ENCODE measurements at places on chromosomes 7 and 10.

GRCh38 chr7:30154111-30154587 is 19.4 kb downstream of the MTURN start:
- no peak for DNase-seq

DNA sequence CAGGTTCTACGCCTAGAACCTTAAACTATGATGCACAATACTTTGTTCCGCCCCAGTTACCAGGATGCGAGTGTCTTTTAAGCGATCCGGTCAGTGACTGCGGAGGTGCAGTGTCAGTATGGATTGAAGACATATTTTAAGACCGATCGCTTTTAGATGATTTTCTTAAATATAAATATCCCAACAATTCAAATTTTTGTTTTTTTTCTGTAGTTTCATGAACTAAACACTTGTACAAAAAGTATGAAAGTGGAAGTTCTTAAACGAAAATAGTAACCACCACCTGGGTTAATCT is 835 bp downstream of the COMMD3 start:
- DNase-seq: no peak

DNA sequence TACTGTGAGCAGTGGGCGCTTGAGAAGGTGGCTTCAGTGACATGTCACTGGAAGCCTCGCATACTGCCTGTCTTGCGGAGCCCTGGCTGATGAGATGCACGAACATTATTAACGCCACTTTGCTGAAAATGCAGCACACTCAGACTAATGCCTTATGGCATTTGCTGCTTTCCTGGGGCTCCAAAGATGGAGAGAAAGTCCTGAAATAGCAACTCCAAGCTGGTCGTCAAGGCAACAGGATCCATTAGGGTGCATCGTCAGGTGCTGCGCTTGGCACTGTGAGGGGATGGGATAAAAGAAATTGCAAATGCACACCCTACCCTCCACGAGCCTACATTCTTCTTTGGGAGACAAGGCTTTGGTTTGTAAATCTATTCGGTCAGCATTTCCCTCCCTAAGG is 592.5 kb downstream of the TYW1 start:
- no peak for DNase-seq

DNA sequence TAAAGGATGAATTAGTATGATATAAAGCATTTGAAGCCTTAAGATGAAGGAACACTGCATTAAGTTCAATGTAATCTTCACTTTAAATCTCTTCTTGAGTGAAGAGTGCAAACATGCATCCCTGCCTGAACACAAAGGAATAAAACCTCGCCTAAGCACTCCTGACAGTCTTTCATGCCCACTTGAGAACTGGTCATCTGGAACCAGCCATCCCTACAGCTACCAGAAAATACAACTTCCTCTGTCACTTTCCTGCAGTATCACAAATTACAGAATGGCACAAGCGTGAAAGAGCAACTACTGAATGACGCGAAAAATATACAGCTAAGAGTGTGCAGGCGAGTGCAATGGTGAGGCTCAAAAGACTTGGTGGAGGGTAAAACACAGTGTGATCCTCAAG is 1079.9 kb downstream of the CNTNAP2 start:
- DNase-seq: no peak

DNA sequence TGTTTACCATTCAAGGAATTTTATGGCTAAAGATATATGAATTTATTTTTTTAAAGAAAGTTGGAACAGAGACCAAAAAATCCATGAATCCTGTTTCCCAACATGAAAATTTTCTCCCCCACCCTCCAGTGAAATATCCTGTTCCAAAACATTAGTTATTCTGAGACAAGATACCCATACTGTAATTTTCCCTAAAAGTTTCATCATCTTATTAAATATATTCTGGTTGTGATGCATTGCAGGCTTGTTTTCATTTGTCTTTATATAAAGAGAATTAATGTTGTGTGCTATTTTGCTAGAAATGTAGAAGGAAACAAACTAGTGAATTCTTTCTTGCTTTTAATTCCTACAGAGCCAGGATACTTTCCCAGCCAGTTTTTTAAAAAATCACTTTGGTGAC is 106.6 kb downstream of the EXOC4 start:
- DNase-seq: no peak

DNA sequence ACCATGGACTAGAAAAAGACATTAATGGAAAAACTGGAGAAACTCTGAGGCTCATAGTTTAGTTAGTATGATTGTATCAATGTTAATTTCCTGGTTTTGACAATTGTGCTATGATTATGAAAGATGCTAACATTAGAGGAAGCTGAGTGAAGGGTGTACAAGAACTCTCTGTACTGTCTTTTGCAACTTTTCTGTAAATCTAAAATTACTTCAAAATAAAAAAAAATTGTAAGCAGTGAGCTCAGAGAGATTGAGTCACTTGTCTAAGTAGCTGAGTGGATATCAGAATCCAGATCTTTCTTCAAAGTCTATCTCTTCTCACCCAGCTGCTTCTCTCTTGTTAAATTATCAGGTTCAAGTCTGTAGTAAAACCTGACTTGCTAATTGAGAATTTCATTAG is 181.1 kb downstream of the PLCE1 start:
- DNase-seq: no peak

GRCh38 chr7:90570373-90570959 is 25.7 kb upstream of the CDK14 start:
- no peak for DNase-seq

DNA sequence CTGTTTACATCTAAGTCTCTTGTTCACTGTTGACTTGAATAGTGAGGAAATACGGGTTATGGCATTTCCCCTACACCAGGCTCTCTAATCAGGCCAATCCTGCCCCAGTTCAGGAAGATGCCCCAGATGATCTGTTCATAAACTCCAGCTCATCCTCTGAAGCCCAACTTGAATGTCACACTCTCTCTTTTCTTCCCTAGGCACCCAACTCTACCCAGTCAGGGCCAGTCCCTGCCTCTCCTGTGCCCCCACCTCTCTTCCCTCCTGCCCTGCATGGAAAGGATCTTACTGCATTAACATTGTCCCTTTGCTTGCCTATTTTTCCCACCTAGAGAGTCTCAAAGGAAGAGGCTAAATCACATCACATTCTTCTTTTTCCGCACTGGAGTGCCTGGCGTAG is 10.6 kb upstream of the TRPV6 start:
- no peak for DNase-seq

- no peak for DNase-seq
These were observed 17.3 kb upstream of the ADARB2 start for GRCh38 chr10:1754506-1755153.

DNA sequence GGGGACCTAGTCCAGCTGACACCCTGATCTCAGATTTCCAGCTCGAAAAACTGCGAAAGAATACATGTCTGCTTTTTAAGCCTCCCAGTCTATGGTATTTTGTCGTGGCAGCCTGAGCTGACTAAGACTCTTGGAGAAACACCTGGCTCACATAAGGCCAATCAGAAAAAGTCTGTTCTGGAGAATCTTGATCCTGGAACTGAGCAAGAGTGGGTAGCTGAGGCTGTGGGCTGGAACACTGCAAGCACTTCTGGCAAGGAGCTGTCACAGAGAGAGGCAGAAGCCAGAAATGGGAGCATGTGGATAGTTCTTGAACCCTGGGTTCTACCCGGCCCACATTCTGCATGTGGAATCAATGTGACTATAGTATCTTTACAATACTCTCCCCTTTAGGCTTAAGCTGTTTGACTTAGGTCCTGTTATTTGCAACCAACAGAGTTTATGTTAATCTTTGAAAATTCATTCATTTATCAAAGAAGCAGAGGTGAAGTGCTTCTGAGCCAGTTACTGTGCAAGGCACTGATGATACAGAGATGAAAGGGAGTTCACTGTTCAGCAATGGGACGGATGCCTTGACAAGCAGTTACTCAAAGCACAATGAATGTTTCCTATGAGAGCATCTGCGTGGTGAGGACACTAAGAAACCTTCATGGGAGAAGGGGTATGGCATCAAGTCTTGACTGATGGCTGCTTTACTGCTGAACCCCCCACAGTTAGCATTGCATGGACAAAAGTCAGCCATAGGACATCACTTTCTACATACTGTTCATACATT is 4.4 kb upstream of the C10orf90 start:
- no peak for DNase-seq

- no peak for DNase-seq
These were observed 119.3 kb upstream of the MDFIC start for GRCh38 chr7:114802632-114803031.

GRCh38 chr7:570801-571070 is 51.1 kb upstream of the PDGFA start:
- no peak for DNase-seq

DNA sequence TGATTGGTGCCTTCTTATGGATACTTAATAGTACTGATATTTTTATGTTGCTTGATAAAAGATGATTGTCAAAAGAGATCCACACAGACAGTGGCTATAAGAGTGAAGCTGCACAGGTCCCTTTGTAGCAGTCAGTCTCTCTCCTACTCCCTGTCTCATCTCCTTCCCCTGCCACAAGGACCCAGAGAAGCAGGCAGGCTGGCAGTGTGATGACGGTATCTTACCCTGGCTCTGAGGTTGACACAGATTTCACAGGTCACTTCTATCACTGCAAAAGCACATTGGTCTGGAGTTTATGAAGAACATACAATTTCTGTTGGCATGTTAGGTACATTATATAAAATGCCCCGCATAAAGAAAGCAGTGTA is 64.4 kb upstream of the AHR start:
- no peak for DNase-seq

- no peak for DNase-seq
These were observed 140.3 kb downstream of the VIPR2 start for GRCh38 chr7:159004411-159004810.

DNA sequence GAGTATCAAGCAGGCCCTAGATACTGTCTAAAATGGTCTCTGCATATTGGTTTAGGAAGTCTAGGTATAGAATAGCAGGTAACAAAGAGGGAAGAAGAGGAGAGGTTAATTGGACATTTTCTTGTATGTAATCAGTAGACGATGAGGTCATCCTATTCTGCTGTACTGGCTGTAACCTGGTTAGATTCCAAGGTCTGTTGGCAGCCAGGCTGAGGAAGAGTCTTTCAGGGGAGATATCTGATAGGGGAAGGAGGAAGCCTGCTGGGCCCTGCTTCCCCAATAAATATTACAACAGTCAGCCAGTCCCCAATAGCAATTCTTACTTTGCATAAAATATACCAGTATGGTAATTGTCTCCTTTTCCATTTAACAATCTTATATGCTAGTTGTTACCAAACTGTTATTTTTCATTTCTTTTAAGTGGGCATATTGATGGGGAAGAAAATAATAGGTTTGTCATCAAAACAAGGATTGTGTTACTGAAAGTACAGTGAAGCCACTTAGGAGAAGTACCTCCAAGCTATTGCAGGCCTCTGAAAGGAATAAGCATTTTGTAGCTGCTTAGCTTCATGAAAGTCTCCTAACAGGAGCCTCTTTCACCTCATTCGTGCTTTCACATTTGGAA is 186.4 kb downstream of the LRRC4 start:
- DNase-seq: no peak

All from cortex of kidney (tissue), 1 donor.